Activated B cell treated with CpG ODN at 0.5 μM for 24 hours (primary cell): ENCODE measurements at places on chromosomes 11 and 22.
A peak's percentile ranks its signal among the peaks of the same experiment; 100 is the strongest.

GRCh38 chr11:2816523-2816922, 69.1 kb downstream of the CDKN1C start:
- DNase-seq, result no peak

DNA sequence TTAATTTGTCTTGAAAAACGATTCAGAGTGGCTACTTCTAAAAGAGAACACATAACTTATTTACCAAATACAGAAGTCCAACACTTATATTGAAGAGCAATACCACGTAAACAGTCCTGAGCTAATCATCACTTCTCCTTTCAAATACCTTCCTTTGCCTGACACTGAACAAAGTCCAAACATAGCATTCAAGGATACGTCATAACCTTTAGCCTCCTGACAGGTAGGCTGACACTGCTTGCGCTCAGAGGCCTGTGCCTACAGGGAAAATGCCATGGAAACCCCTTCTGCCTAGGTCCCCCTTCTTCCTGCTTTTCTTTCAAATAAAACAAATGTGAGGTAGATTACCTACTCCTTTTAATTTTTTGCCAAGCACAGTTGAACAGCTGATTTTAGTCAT, 510.0 kb downstream of the INSC start:
- DNase-seq, result no peak

DNA sequence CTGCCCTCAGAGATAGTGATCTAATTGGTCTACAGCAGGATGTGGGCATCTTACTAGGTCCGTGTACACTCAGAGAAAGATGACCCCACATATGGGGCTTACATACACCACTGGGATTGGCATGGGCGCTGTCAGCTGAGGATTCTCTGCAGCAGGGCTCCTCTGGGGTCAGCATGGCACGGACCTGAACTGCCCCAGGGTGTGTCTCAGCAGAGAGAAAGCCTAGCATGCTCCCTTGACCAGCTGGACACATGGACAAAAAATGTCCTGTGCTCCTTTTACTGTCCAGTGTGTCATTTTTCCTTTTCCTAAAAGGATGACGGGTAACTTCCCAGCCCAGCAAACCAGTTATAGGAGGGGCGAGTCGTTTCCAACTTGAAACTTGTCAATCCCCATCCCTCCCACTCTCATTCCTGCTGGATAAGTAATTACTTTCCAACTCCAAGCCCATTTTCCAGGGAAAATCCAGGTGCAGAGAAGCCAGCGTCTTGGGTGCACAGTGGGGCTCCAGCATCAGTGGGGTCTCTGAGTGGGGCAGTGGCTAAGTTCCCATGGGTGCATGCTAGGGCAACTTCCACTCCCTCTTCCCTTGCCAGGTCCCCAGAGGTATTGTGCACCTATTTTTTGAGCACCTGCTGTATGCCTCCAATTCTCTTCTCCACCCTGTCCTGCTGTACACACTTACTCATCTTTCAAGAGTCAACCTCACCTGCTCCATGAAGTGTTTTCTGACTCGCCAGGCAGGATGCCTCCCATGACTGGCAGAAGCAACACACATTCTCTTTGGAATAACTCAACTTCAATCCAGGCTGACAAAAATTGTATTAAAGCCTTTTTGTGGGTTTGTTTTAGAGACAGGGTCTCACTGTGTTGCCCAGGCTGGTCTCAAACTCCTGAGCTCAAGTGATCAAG, 5.0 kb downstream of the VSTM5 start:
- no peak for DNase-seq

DNA sequence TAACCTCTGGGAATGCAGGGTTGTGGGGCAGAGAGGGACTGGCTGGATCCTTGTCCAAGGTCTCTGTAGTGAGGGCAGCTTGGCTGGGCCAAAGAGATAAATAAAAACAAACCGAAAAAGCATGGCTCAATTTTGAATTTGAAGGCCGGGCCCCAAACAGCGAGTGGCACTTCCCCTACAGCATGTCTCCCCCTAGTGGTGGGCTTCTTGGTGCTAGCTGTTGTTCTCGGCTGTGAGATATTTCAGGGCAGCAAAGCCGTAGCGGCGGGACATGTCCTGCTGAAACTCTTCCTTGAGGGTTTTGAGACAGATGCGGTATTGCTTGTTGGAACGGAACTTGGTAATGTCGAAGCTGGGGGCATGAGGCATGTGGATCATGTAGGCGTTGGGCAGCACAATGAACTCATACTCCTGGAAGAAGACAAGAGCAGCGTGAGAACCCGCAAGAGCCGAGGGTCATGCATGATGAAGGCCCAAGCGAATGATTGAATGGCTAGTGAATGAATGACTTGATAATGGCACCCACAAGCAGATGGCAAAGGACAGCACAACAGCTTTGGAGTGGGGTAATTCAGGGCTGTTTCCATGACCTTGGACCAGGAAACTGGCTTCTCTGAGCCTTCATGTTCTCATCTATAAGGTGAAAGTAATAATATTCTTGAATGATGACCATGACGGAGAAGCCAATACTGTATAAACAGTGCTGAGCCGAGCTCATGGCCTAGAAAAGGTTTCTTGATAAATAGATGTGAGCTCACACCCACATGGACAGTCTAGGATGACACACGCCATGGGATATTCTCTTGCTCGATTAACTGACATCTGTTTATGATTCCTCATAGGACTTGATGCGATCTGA, 216.3 kb upstream of the SYN3 start:
- DNase-seq, result peak; percentile 22

GRCh38 chr11:59841514-59841913, 3.8 kb downstream of the CBLIF start:
- no peak for DNase-seq

- no peak for DNase-seq
These were observed 20.1 kb upstream of the TMPRSS4 start for GRCh38 chr11:118056806-118057205.

GRCh38 chr11:111840143-111840542, 31.2 kb downstream of the ALG9 start:
- DNase-seq, result no peak

GRCh38 chr11:119196833-119197483, 9.2 kb upstream of the CBL start:
- no peak for DNase-seq

DNA sequence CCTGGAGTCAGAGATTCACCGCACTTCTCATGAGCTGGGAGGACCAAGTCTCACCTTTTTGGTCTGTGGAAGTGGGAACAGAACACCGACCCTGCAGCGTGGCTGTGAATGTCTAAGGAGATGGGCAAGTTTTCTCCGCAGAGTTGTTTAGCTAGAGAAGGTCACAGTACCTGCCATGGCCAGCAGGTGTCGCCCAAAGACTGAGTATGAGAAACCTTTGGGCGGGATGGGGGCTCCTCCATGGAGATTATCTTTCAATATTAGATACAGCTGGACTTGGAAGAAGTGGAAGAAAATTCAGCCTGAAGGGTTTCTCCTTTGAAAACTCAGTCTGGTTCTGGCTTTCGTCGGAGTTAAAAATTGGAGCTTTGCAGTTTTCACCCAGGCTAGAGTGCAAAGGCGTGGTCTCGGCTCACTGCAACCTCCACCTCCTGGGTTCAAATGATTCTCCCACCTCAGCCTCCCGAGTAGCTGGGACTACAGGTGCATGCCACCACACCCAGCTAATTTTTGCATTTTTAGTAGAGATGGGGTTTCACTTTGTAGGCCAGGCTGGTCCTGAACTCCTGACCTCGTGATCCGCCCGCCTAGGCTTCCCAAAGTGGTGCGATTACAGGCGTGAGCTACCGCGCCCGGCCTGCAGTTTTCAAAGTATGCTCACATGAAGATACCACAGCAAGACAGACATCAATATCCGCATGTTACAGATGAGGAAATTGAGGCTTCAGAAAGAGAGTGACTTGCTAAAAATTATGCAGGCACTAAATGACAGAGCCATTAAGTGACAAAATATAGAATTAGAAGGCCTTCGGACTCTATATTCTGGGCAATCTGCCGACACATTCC, 10.7 kb upstream of the DSCAML1 start:
- peak; percentile 73 for DNase-seq

GRCh38 chr11:115637599-115638241, 133.5 kb upstream of the CADM1 start:
- no peak for DNase-seq

DNA sequence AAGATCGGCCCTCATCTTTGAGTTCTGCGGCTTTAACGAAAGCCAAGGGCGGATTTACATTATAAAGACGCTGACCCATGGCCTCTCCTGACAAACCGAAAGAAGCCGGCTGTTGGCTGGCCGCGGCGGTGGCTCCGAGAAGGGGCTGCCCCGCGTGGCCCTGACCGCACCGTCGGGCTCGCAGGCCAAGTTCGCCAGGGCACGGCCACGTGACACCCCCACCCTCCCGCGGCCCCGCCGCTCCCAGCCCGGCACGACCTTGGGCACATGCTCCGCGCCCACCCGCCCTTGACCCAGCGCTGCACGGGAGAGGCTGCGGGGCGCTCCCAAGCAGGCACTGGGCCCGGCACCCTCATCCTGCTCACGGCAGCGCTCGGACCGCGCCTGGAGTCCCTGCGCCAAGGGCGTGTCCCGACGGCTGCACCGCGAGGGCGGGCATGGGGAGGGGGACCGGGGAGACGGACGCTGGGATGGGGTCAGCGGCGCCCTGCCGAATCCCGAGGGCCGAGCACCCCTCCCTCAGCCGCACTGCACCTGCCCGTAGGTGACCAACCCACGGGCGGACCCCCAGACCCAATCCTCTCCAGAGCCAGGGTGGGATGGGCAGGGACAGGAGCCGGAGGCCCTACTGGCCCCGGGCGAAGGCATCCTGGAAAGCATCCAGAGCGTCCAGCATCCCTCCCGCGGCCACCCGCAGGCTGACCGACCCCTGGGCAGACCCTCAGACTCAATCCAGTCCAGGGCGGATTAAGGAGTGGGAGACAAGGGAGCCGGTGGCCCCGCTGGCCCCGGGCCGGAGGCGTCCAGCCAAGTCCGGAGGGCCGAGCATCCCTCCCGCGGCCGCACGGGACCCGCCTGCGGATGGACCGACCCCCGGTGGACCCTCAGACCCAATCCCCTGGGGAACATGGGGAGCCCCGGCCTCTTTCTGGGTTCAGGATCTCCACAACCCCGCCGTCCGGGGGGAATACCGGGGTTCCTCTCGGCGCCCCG, 759 bp downstream of the CPT1A start:
- DNase-seq, result peak; percentile 47

GRCh38 chr11:115710426-115710825, 206.2 kb upstream of the CADM1 start:
- DNase-seq, result no peak

- no peak for DNase-seq
These were observed 9.1 kb upstream of the SESN3 start for GRCh38 chr11:95239871-95240649.

- DNase-seq, result peak; percentile 7
These were observed 29.2 kb upstream of the MUC5AC start for GRCh38 chr11:1128311-1129142.

GRCh38 chr22:38012604-38013072, 28.3 kb upstream of the SOX10 start:
- DNase-seq, result no peak

GRCh38 chr11:99693941-99694492, 673.3 kb downstream of the CNTN5 start:
- DNase-seq, result no peak

GRCh38 chr22:44994399-44995104, 15.3 kb downstream of the PHF21B start:
- no peak for DNase-seq

GRCh38 chr11:102293873-102294601, 23.2 kb upstream of the BIRC3 start:
- peak; percentile 26 for DNase-seq

- no peak for DNase-seq
These were observed 29.9 kb downstream of the SHANK2 start for GRCh38 chr11:71222318-71223080.

DNA sequence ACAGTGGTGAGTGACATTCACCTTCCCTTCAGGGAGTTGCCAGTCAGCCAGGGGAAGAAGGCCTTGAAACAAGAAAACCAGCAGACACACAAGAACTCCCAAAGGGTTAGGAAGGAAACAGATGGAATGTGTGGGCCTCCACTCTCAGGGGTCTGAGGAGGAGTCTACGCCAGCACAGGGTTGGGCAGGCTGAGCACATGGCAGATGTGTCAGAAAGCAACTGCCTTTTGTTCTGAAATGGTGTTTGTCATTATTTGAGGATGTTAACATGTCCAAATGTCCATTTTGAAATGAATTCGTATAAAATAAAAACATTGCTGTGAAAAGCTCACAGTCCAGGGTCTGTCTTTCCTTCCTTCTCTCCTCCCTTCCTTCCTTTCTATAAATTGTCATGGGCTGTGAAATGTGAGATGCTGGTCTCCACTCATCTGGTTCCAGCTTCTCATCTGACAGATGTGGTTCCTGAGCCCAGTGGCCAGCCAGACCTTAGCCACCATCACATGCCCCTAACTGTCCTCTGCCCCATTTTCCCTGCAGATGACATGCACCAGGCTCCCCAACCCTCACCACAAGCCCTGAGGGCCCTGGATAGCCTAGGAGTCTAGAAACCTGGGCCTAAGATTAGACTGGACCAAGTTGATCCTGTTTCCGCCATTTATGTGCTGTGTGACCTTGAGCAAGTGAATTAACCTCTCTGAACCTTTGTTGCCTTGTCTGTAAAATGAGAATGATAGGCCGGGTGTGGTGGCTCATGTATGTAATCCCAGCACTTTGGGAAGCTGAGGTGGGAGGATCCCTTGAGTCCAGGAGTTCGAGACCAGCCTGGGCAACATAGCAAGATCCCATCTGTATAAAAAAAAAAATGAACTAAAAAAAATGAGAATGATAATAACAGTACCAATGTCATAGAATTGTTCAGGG, 56.2 kb upstream of the CRYBB3 start:
- DNase-seq, result no peak

DNA sequence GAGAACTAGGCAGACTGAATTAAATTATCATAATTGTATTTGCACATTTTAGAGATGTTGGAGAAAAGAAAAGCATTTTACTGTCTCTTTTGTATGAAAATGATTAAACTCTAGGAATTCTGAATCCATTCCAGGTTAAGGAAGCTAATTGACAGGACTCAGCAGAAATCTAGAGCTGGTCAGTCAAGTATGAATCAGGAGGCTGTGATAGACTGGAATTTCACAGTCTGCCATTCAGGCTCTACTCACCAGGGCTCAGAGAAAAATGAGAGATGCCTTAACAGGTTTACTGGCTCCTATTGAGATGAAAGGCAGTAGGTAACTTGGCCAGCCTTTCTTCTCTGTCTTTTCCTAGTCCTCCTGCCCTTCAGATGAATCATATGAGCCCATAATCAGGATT, 693.9 kb upstream of the CHORDC1 start:
- no peak for DNase-seq

GRCh38 chr22:33528183-33528582, 392.1 kb downstream of the LARGE1 start:
- DNase-seq, result no peak

DNA sequence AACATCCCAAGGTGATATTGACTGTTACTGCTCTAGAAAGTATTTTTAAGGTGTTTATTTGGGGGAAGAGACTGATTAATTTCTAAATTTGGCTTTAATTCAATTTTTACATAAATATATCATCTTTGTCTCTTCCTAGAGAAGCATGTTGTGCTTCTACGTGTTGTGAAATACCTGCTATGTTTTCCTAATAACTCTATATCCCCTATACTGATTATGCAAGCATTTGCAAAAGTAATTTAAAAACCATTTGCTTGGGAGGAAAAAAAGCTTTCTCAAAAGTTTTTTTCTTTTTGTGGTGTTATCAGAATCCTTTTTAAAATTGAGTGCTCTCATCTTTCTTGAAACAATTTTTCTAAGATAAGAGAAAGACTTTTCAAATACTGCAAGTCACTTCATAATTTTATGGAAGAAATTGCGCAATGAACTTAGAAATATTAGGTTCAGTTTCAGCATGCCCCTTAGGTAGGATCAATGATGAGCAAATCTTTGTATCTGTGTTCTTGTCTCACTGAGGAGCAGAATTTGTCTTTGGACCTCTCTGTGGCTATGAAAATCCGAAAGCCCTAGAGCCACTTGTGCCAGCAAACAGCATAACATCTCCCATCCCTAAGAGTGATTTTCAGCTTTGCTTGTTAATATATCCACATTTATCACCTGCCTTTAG, 7.4 kb upstream of the BLID start:
- DNase-seq, result no peak
